ENCODE measurements at places on chromosomes 2 and 18. TPM values are rescaled to one million over a fixed set of nuclear protein-coding genes. Genes with fewer than 3 reads are reported as not detected.

Gene VWA3B
- 2.2 TPM for total RNA-seq

GRCh38 chr18:26875040-26875654 lies 9.6 kb upstream of the AQP4 start:
- peaks cover 2% of the 10 kb centered on the region for H3K4me1 ChIP-seq
- H3K27ac ChIP-seq, result no peak overlapping the region
- DNase-seq, result no peak
- no peaks in the 10 kb centered on the region for H3K36me3 ChIP-seq
- no peak overlapping the region for H3K4me3 ChIP-seq

DNA sequence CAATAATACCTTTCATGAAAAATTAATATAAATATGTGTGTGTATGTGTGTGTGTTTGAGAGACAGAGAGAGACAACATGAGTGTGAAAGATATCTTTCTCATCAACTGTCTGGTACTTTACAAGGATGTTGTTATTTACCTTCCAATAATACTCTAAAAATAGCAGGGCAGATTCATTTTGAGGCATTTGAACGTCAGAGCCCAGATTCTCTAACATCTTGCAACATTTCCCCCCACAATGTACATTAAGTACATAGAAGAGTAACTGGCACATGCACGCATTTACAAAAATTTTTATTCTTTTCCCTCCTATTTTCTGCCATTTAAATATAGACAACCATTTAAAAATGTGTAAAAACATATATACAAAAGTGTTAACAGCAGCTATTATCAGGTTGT lies 100.9 kb downstream of the PID1 start:
- H3K4me3 ChIP-seq, result no peak overlapping the region
- no peak overlapping the region for H3K27ac ChIP-seq
- no peak for DNase-seq
- peaks cover 5% of the 10 kb centered on the region for H3K4me1 ChIP-seq
- H3K27me3 ChIP-seq, result no peaks in the 10 kb centered on the region

GRCh38 chr2:108268001-108268400 lies 20.7 kb upstream of the SULT1C2 start:
- no peaks in the 10 kb centered on the region for H3K4me1 ChIP-seq
- no peak overlapping the region for H3K27ac ChIP-seq
- H3K4me3 ChIP-seq, result no peak overlapping the region
- no peak for DNase-seq
- no peaks in the 10 kb centered on the region for H3K36me3 ChIP-seq

DNA sequence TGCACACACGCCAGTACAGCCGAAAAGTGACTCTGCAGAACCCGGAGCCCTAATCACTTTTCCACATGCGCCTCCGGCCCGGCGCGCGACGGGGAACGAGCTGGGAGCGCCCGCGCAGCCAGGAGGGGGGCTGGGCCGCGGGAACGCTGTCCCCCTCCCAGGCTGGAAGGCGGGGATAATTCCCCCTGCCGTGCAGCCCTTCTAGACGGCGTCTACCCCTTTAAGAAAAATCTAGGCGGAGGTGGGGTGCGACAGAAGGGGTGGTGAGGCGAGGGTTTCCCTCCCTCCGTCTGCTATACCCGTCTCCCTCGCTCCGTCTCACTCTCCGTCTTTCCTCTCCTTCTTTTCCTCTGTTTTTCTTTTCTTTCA lies 2.4 kb downstream of the CYP26B1 start:
- H3K27me3 ChIP-seq, result no peaks in the 10 kb centered on the region
- no peaks in the 10 kb centered on the region for H3K36me3 ChIP-seq
- peak; percentile 13 for DNase-seq
- H3K4me1 ChIP-seq, result peaks cover 13% of the 10 kb centered on the region
- peak overlapping the region; percentile 24 for H3K4me3 ChIP-seq
- H3K27ac ChIP-seq, result no peak overlapping the region

DNA sequence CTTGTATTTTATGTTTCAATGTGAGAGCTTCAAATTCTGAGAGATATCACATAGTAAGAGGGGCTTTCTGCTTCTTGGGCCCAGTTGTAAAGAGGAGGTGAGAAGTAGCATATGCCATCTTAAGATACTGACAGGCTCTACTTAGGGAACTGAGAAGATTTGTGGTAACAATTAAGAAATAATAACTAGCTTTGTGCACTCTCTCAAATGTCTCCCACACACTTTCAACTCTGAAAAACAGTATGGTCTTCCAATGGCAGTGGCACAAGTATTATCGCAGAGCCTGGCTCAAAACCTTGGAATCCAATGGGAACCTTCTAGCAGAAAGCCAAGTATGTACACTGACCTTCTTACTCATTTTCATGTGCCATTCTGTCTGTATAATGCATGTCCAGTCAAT lies 80.3 kb upstream of the FAM237A start:
- no peak for DNase-seq
- H3K27ac ChIP-seq, result no peak overlapping the region
- no peaks in the 10 kb centered on the region for H3K27me3 ChIP-seq

- no peaks in the 10 kb centered on the region for H3K36me3 ChIP-seq
- no peaks in the 10 kb centered on the region for H3K27me3 ChIP-seq
- no peak overlapping the region for H3K27ac ChIP-seq
- no peak for DNase-seq
- no peak overlapping the region for H3K4me3 ChIP-seq
Observed at GRCh38 chr18:55641486-55641885, 53.5 kb upstream of the TCF4 start.

DNA sequence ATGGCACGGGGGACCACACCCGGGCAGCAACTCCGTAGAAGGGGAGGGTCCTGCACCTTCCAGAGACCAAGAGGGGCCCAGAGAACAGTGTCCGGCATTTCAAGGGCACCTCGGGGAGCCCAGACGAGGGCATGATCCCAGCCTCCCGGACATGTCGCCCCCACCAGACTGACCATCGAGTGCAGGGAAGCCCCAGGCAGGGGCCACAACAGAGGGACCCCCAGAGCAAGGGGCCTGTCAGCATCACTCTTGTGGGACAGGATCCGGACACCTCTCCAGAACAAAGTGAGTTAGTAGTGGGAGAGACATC lies 50.4 kb upstream of the CTDP1 start:
- DNase-seq, result no peak
- H3K27me3 ChIP-seq, result no peaks in the 10 kb centered on the region
- H3K4me1 ChIP-seq, result no peaks in the 10 kb centered on the region
- H3K27ac ChIP-seq, result no peak overlapping the region
- H3K4me3 ChIP-seq, result no peak overlapping the region
- H3K36me3 ChIP-seq, result no peaks in the 10 kb centered on the region

Gene MAL
- total RNA-seq, result 2.2 TPM

GRCh38 chr2:70141212-70141901 lies 49.5 kb downstream of the C2orf42 start:
- no peaks in the 10 kb centered on the region for H3K36me3 ChIP-seq
- H3K4me3 ChIP-seq, result peak overlapping the region; percentile 73
- peaks cover 13% of the 10 kb centered on the region for H3K4me1 ChIP-seq
- DNase-seq, result peak; percentile 59
- peak overlapping the region; percentile 100 for H3K27ac ChIP-seq

DNA sequence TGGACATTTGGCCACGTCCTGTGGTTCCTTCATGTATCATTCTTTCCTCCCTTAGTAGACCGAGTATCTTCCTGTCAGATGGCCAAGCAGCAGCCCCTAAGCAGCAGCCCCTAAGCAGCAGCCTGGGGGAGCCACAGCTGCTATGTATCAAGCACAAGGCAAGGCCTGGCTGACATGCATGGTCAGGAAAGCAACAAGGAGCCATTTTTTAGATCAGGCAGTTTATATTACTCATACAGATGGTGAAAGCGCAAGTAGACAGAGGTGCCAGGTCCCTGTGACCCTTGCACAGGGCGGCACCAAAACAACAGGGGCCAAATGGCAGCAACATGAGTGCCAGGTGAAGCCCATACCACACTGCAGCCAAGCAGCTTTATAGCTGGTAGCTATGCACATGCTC lies 22.1 kb downstream of the CHCHD5 start:
- no peak for DNase-seq
- no peaks in the 10 kb centered on the region for H3K36me3 ChIP-seq
- no peak overlapping the region for H3K4me3 ChIP-seq

Gene CLEC4F
- total RNA-seq, result 0.46 TPM

Gene AQP12B
- total RNA-seq, result not detected

Gene GLS
- total RNA-seq, result 72.1 TPM

- H3K27me3 ChIP-seq, result no peaks in the 10 kb centered on the region
- H3K4me1 ChIP-seq, result peaks cover 12% of the 10 kb centered on the region
- H3K27ac ChIP-seq, result peak overlapping the region; percentile 18
- peak; percentile 31 for DNase-seq
- peak overlapping the region; percentile 32 for H3K4me3 ChIP-seq
Observed at GRCh38 chr18:58195278-58195765, 151.3 kb downstream of the NEDD4L start.

DNA sequence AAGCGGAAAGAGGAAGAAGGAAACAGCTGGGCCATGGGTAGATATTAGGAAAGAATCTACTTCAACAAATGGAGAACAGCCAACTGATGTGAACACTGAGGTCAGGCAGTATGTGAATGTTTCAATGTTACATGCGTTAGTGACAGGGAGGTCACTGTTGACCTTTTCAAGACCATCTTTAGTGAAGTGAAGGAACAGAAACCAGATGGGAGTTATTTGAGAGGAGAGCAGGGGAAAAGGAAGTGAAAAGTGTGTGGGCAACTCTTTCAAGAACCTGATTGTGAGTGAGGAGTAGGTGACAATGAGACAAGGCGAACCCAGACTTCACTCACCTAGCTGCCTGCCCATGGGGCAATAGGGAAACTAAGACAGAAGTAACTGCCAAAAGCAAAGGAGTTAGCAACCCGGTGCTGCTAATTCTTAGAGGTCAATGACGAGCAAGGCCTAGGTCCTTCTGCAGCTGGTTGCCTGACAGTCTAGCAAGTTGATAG lies 67.0 kb downstream of the SP3 start:
- no peak for DNase-seq
- H3K27ac ChIP-seq, result no peak overlapping the region
- H3K4me3 ChIP-seq, result no peak overlapping the region
- no peaks in the 10 kb centered on the region for H3K27me3 ChIP-seq
- no peaks in the 10 kb centered on the region for H3K36me3 ChIP-seq

Gene AOX1
- 67.2 TPM for total RNA-seq

DNA sequence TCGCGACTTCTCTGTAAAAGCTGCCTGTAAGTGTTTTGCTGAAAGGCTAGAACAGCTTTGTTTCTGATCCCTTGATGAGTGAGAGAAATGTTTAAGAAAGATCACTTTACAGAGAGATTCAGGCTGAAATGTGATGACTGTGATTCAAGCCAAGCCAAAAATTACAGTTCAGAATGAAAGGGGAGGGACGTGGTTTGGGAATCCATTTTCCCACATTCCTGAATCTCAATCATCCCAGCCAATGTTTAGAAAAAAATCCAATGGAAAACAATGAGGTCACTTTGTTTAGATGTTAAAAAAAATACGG lies 416.7 kb downstream of the ARHGAP15 start:
- no peak overlapping the region for H3K27ac ChIP-seq
- no peak for DNase-seq
- H3K27me3 ChIP-seq, result no peaks in the 10 kb centered on the region
- H3K4me3 ChIP-seq, result no peak overlapping the region
- no peaks in the 10 kb centered on the region for H3K4me1 ChIP-seq
- H3K36me3 ChIP-seq, result no peaks in the 10 kb centered on the region

DNA sequence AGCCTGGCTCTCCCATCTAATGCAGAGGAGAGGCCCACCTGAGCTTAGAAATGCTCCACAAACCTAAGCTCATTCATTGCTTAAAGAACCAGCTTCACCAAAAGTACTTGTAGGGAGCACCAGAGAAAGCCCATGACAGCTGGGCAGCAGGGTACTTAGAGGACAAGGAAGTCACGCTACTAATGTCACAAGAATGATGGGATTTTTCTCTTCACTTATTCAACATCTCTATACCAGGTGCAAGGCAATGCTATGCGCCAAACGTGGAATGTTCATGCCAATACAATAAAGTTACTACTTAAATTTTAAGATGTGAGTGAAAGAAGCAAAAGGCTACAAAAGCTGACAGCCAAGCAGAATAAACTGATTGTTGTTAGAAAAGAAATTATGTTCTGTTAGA lies 36.0 kb downstream of the LONRF2 start:
- no peak for DNase-seq
- H3K27me3 ChIP-seq, result no peaks in the 10 kb centered on the region
- peaks cover 8% of the 10 kb centered on the region for H3K4me1 ChIP-seq
- H3K36me3 ChIP-seq, result no peaks in the 10 kb centered on the region
- no peak overlapping the region for H3K4me3 ChIP-seq

Gene SCYGR4
- total RNA-seq, result not detected

DNA sequence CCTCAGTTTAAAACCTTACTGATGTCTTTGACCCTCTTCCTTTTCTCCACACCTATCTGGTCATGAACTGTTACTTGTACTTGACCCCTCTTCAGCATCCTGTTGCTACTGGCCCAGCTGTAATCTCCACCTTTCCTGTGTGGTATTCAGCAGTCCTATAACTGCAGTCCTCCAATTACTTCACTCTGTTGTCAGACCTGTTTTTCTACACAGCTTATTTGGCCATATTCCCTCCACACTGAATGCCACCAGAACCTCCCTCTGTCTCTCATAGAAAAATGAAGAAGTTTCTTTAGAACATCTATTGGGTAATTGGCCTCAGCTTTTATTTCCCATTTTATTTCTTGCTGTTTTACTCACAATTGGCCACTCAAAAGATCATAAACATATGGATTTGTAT lies 155.4 kb downstream of the ASXL3 start:
- no peaks in the 10 kb centered on the region for H3K4me1 ChIP-seq
- no peak overlapping the region for H3K4me3 ChIP-seq
- H3K27me3 ChIP-seq, result no peaks in the 10 kb centered on the region
- no peaks in the 10 kb centered on the region for H3K36me3 ChIP-seq
- DNase-seq, result no peak

GRCh38 chr2:128557831-128558241 lies 239.2 kb upstream of the HS6ST1 start:
- H3K27me3 ChIP-seq, result no peaks in the 10 kb centered on the region
- DNase-seq, result no peak
- H3K4me3 ChIP-seq, result no peak overlapping the region
- H3K36me3 ChIP-seq, result no peaks in the 10 kb centered on the region

Gene GPAT2
- 1.7 TPM for total RNA-seq

DNA sequence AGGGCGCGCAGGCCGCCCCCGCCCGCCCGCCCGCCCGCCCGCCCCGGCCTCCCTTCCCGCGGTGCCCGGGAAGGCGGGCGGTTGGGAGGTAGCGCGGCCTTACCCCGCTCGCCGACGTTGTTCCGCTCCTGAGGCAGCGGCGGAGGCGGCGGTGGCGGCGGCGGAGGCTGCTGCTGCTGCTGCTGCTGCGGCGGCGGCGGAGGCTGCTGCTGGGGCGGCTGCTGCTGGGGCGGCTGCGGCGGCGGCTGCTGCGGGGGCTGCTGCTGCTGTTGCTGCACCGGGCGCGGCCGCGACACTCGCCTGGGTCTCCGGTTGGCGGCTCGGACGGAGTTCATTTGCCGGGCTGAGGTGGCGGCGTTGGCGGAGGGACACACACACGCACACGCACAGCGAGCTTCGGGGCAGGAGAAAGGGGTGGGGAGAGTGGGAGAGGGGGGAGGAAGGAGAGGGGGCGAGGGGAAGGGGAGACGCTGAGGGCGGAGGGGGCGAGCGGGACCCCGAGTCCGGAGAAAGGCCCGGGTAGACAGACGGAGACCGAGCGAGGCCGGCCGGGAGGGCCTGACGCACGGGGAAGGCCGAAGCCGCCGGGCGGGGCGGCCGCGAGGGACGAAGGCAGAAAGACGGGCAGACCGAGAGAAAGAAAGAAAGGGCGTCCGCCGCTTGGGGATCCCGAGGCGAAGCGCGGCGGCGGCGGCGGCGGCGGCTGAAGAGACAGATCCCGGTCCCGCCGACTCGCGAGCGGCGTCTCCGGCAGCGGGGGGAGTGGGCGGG lies 727 bp downstream of the FBXO11 start:
- H3K36me3 ChIP-seq, result no peaks in the 10 kb centered on the region
- H3K4me1 ChIP-seq, result peaks cover 4% of the 10 kb centered on the region
- peak overlapping the region; percentile 95 for H3K27ac ChIP-seq
- H3K27me3 ChIP-seq, result no peaks in the 10 kb centered on the region

- no peak for DNase-seq
- no peaks in the 10 kb centered on the region for H3K27me3 ChIP-seq
- H3K4me3 ChIP-seq, result no peak overlapping the region
Observed at GRCh38 chr2:177909962-177910361, 162.6 kb downstream of the PDE11A start.

Gene CAPN14
- 0.12 TPM for total RNA-seq
